ENCODE measurements at places on chromosomes 1 and 21.

- no peak for DNase-seq
These were observed 119.2 kb downstream of the EDEM3 start for GRCh38 chr1:184635347-184635979.

- DNase-seq, result no peak
These were observed 441.0 kb upstream of the PRMT6 start for GRCh38 chr1:106615473-106615872.

DNA sequence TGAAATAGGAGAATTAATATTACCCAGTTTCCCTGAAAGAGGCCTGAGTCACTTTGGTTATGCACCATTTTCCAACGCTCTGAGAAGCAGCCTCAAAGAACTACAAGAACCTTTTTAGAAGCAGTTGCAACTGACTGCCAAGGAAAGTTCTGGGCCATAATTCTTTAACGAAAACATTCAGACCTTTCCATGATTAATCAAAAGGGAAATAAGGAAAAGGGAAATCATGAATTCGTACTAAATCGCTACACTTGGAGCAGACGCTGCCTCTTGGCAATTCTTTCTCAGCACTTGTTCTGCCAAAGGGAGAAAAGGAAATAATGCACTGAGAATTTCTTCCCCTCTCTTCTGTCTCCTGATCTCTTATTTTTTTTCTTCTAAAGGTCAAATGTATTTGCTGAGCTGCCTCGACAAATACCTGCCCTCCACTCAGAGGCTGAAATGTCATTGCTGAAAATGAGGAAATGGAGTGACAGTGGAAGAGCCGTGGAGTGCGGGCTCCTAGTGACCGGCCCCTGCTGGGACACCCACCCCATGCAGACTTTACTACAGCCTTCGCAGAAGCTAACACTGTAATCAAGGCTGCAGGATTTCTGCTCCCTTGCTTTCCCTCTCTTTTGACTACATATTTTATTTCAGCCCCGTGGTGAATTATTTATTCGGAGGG, 67.9 kb upstream of the GALNT2 start:
- no peak for DNase-seq

DNA sequence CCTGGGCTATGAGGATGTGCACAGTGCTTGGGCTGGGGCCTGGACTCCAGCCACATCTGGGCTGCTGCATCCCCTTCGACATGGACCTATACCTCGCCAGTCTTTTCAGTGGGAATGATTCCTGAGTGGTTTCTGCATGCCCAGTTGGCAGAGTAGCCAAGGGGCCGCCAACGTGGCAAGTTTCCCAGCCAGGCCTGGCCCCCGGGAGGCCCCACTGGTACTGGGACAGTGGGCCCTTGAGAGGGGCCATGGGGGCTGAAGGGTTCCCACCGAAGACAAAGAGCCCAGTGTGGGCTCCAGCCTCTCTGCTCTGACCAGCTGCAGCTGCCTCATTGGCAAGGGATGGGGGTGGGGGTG, 15.4 kb downstream of the RAP1GAP start:
- no peak for DNase-seq

DNA sequence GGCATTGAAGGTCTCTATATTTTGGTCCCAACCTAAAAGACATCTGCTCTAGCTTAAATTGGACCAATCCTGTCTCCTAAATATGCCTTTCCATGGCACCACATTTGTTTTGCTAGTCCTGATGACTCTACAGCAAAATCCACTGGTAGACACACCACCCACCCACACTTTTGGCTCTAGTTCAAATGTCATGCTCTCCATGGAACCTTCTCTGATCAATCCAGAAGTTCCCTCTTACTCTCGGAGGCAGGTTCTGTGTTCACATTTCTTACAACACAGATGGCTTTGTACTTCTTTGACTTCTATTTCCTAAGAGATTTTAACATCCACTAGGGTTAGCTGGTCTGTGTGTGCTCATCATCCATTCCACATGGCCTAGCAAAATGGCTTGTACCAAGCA, 151.3 kb downstream of the APP start:
- DNase-seq, result no peak

DNA sequence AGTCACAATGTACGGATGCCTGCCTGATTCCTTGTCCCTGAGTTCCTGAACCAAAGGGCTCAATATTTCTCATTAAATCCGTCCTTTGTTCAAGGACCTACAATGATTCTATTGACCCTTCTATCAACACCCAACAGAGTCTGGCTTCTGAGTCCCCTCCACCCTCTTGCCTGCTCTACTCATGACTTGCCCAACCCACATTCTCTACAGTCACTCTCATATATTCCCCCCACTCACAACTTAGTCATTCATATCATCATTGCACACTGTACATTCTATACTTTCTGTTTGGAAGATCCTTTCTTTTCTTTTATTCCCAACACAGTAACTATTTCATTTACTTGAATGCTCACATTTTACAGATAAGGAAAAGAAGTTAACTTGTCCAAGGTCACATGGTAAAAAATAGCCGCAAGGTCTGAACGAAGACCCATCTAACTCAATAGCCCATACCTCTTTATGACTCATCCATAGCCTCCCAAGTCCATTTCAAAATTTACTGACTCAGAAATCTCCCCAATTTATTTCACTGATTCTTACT, 3.6 kb downstream of the OTUD7B start:
- DNase-seq, result no peak

DNA sequence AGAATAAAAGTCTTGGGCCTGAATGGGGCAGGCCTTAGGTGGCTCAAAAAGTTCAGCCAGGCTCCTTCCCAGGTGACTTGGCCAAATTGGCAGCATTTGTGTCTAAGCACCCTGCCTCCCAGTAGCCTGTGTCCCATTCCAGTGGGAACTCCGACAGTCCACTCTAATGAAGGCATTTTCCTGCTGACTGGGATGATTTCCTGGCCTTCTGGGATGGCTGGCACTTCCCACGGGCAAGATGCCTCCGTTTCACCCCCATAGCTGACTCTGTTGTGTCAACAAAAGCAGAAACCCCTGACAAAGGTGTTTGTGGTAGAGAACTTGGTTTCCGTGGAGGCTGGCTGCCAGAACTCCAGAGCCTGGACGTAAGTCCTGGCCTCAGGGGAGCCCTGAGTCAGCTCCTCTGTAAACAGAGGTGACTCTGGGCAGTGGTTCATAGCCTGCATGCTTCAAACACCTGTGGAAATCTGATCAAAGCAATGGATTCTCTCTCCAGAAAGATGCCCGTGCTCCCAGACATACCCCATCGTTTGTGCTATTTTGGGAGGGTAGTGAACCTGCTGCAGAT, 36.6 kb downstream of the WNT3A start:
- no peak for DNase-seq

DNA sequence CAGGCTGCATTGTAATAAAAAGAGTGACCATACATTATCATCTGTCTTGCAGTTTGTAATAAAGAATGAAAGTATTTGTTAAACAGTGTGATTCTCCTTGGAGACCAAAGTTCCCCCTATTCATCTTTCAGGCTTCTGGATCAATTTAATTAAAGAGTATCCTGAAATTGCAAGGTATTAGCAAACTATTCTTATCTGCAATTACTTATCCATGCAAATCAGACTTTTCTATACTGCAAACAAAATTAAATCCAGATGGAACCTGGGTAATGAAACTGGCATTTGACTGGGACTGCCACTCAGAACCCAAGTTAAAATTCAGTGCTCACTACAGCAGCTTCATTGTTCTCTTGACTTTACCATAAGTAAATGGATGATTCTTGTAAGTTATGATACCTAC, 37.1 kb downstream of the JAK1 start:
- DNase-seq, result no peak

GRCh38 chr1:32701421-32701911, 1.1 kb downstream of the SYNC start:
- no peak for DNase-seq

DNA sequence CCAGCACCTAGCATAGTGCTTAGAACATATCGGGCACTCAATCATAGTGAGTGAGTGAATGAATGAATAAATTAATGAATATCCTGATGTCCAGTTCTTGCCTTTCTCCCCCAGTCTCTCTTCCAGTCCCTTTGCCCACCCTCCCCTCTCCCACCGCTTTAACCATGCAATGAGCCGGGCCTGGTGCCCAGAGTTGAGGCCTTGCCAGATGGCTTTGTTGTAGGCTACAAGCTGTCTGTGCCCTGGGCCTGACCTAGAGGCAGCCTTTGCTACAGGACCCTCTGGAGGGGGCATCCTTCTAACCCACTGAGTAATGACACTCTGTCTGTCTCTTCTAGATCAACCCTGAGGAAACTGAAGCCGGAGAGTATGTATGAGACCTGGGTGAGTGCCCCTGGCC, 6.9 kb downstream of the CASQ1 start:
- DNase-seq, result no peak

DNA sequence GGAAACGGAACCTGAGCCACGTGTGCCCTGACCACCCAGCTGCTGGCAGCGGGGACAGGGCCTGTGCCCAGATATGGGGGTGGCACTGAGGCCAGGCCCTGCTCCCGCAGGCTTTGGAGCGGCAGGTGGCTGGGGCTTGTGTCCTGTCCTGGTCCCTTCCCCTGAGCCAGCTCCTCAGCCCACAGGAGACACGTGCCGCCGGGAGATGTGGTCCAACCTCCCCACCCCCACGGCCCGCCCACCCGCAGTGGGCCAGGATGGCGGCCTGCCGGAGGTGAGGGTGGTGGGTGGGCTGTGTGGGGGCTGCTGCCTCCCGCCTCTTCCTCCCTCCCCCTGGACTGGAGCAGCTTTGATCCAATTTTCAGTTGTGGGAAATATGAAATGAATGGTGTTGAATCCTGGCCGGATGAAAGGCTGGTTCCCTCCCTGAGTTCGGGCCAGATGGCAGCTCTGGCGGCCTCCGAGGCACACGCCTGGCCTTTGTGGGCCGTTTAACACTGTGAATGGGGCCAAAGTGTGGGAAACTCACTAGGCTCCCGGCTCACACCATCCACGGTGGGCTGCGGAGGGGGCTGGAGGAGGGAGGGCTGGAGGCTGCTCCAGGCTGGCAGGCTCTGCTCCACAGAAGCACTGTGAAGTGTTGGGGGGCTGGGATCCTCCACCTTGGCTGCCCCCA, 2.6 kb upstream of the HES5 start:
- DNase-seq, result no peak

DNA sequence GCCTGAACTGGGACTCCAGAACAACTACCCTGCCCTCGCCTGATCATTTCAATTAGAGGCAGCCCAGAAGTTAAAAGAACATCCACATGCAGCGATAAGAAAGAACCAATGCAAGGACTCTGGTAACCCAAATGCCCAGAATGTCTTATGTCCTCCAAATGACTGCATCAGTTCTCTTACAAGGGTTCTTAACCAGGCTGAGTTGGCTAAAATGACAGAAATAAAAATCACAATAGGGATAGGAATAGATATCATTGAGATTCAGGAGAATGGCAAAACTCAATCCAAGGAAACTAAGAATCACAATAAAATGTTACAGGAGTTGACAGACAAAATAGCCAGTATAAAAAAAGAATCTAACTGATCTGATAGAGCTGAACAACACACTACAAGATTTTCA, 80.1 kb upstream of the PTGFR start:
- no peak for DNase-seq

- DNase-seq, result no peak
These were observed 178.7 kb downstream of the CYYR1 start for GRCh38 chr21:26394341-26394740.

GRCh38 chr21:42037516-42037915, 27.4 kb upstream of the ZBTB21 start:
- no peak for DNase-seq

DNA sequence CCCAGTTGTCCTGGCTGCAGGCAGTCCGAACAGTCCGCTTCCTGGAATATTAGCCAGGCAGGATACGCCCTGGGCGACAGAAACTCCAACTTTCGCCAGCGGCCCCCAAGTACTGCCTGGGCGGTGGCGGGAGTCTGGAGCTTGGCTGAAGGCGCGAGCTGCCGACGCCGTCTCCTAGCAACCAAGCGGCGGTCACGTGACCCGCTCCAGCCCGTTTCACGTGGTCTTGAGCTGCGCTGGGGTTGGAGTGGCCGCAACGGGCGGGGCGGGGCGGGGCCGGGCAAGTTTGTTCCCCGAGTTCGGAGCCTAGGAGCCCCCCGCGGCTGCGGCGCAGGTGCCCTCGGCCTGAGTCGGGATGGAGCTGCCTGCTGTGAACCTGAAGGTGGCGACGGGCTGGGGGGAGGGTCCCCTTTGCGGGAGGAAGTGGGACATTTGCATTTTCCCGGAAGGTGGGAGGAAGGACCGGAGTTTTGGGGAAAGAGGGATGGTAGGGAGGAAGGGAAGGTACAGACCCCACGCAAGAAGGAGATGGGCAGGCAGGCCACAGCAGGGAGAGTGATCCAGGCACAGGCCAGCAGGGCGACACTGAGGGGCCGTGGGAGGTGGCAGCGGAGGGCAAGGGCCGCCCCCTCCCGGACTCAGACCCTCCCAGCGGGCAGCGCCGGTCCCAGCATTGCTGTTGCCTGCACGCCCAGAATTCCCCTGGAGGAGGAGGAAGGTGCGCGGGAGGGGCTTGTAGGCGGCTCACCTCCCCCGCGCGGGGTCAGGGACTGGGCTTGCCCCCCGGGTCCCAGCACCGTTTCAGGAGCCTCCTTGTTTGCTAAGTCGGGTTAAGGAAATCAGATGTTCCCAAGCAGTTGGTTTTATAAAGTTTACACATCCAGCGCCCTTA, at the start of gene AGTRAP:
Gene AGTRAP, plus strand, starts transcription at position 283 of the 892 bp plus-strand sequence. Its CDS starts 73 bp downstream, at position 356.
- peak; percentile 82 for DNase-seq

GRCh38 chr1:62245201-62245600, 50.6 kb downstream of the L1TD1 start:
- no peak for DNase-seq

DNA sequence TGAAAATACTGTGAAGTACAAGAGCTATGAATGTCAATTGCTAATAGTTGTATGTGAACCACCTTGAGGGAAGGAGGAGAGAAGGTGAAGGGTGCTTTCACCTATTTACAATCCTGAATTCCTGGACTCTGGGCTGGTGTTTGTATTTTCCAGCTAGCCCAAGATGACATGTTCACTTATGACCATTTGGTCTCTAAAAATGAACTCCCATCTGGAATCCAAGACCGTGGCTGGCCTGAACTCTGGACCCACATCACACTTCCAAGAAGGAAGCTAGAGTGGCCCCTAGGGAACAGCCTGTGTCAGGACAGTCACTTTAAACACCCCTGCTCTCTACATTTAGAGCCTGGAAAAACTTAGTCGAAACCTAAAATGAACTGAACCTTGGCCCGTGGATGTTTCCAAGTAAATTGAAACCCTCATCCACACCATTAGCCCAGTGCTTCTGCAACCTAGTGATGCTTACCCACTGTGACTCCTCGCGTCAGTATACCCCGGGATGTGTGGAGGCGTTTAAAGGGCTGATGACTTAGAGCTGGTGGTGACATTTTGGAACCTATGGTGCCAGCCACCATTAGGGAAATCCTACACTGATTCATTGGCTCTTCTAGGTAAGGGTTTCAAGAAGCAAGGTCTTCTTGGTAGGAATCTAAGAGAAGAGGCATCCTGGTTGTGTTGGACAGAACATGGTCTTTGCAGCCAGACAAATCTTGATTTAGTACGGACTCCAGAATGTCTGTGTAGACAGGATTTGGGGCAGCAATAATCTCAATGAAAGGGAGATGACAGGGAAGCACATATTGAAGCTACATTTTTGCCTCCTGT, 171.5 kb upstream of the IRF2BP2 start:
- DNase-seq, result no peak

DNA sequence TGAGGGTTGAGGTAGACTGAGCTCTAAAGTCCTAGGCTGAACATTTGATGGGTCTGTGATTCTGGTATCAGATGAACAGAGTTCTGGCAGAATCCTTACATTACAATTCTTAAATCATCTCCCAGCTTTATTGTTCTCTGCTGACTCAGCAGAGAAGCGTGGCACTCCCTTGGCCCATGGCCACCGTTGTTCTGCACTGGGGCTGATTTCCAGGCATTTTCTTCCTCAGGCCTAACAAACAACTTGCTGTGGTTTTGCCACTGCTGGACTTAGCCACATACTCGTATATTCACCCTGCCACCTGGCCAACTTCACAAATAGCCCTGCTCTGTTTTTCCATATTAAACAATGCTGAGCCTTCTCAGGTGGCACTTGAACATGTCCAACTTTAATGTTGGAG, 223.2 kb downstream of the TNR start:
- no peak for DNase-seq
